ENCODE measurements at places on chromosomes 11 and 22. TPM values are rescaled to one million over a fixed set of nuclear protein-coding genes. Genes with fewer than 3 reads are reported as not detected.

DNA sequence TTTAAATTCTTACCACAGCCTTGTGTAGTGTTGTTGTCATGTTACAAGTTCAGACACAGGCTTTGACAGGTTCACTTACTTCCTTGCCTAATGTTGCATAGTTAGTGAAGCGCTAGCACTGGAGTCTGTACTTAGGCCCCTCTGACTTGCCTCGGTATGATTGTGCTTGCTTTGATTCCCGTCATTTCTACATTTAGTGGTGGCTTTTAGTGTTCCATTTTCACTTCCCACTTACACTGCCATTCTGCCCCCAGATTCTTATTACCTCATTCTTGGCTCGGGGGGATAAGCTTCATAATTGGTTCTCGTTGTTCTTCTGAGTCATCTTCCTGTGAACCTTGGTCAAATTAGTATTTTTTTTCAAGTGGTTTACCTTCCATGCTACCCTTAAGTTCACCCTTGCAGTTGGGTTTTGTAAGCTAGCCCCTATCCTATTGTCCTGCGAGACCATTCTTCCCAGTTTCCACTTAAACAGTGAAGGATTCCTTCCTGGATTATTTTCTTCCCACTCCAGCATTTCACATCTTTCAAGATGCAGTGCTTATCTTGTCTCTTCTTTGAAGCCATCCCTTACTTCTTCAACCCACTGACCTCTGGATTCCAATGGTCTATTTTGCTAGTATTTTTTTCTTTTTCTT lies 68.7 kb downstream of the DDX10 start:
- peak; percentile 67 for DNase-seq

DNA sequence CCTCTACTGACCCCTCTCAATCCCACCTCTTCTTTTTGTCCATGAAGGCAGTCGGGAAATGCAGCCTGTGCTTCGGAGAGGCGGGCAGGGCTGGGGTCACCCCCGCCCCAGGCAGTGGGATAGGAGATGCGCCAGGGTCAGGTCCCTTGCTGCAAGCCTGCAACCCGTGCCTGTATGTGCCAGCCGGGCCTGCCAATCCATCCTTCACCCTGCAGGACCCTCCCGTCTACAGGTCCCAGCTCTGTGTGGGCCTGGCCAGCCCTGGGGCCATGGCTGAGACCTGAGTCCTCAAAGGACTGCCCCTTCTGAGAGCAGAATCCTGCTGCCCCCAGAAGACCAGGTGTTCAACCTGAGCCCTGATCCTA lies 10.9 kb downstream of the ASCL2 start:
- no peak for DNase-seq

DNA sequence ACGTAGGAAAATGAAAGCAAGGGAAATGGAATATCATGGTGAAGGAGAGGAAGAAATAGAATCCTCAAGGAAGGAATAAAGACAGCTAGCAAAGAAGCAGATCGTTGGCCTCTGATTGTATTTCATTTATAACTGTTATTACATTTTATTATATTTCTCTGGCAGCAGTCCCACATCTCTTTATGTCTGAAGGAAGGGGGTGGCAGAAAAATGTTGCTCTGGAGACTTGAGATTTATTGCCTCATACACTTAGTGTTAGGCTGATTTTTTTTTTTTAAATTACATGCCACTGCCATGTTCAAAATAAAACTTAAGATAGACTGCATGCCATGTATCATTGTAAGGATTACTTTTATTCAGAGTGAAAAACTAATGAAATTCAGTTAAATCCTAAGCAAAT lies 971.7 kb upstream of the CHORDC1 start:
- no peak for DNase-seq

GRCh38 chr22:38415046-38415445 lies 40.0 kb downstream of the KCNJ4 start:
- no peak for DNase-seq

GRCh38 chr22:32758866-32759385 lies 42.6 kb upstream of the TIMP3 start:
- no peak for DNase-seq

DNA sequence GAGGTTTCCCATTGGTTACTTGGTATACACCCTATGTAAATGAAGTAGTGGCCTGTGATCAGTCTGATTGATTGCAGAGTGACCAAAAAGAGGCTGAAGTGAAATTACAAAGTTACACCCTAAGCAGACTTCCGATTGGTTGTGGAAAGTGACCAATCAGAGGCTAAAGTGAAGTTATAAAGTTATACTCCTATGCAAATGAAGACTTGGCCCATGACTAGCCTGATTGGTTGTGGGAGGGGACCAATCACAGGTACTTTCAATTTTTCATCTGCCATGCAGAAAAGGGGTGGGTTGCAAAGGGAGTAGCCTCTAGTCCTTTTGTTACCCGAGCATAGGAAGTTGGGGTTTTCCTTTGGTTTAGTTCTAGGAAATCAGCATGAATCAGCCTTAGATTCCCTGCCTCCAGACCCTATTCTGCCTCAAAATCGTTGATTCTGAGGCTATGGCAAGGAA lies 18.1 kb upstream of the CSTF3 start:
- DNase-seq: peak; percentile 83

DNA sequence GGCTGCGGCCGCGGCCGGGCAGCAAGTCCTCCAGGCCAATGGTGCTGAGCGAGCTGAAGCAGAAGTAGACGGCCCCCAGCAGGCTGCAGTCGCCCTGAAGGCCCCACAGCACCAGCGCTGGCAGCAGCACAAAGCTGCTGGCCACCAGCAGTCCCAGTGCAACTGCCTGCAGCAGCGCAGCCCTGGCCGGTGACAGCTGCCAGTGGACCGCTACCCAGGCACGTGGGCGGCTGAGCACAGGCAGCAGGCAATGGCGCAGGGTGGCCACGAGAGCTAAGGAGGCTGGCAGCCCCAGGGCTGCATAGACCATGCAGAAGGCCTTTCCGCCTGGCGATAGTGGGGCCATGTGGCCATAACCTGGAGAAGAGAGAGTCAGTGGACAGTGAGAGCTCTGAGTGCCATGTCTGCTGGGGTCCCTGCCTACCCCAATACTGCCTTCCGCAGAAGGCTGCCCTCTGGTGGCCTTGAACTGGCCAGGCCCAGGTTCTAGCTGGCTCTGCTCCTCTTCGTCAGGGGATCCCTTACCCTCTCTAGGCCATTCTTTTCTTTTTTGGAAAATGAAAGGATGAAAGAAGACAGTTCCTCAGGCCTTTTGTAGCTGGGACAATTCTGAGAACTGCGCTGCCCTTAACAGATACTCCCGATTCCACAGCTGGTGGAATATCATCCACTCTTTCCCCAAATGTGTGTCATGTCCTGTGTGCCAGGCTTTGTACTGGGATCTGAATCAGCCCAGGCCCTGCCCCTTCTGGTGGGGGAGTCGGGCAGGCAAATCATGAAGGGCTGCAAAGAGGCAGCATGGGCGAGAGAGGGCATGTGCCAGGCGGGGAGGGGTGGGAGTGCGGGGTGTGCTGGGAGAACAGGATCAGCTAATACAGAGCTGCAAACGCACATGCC lies 1.8 kb downstream of the KCNK7 start:
- peak; percentile 64 for DNase-seq

PRODH gene
- total RNA-seq: 0.05 TPM

OR51E2 gene
- not detected for total RNA-seq

PDGFB gene
- 75.7 TPM for total RNA-seq

Data from dermis blood vessel endothelial cell (primary cell).